ENCODE measurements at places on chromosomes 16 and 17.

GRCh38 chr17:64106918-64107317 lies 23.0 kb downstream of the ERN1 start:
- no peak for ATAC-seq

DNA sequence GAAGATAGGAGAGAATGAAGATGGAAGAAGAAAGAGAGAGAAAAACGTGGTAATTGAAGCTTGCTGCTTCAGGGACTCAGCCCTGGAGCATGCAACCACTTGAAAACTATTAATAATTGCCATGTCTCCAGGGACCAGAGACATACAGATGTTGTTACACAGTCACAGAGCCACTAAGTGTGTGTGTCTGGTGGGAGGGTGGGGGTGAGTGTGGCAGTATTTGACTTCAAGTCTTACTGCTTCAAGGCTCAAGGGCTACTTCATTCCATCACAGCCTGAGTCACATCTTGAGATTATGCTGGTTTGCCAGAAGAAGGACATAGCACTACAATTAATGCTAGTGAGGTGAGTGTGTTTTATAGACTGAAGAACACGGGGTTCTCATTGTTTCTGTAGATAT lies 202.2 kb downstream of the CDH8 start:
- ATAC-seq, result no peak

- no peak for ATAC-seq
Measured at GRCh38 chr17:6195123-6195522, 124.9 kb downstream of the WSCD1 start.

- ATAC-seq, result no peak
Measured at GRCh38 chr17:74541176-74542111, 4.5 kb downstream of the CD300C start.

DNA sequence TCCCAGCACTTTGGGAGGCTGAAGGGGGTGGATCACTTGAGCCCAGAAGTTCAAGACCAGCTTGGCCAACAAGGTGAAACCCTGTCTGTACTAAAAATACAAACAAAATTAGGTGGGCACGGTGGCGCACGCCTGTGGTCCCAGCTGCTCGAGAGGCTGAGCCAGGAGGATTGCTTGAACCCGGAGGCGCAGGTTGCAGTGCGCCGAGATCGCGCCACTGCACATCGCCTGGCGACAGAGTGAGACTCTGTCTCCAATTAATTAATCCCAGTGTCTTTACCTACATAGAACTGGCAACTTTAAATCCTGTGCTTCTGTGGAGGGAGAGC lies 1.5 kb upstream of the ELOB start:
- no peak for ATAC-seq

DNA sequence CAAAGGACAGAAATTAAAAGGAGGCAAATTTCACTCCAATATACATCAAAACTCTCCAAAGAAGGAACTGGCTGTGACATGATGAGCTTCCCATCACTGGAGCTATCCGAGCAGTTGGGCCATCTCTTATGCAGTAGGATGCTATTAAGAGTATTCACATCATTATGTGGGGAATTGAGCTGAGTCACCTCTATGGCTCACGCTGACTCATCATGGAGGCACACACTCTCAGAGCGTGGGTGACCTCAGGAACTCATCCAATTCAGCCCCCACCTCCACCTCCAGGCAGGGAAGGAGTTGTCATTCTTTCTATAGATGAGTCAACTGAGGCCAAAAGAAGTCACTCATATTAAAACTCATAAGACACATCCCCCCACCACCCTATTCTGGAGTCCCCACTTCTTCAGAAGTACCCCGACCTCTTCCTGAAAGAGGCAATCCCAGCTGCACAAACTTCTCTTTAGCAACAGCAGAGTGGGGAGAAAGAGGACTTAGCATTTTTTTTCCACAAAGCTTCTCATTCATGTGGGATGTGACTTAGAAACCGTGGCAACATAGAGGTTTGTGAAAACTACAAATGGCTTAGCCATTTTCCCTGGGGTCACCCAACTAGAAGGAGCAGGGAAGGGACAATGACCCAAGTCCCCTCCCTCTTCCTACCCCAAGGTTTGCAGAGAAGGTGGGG lies 32.5 kb downstream of the ABCC12 start:
- ATAC-seq, result peak; percentile 95

GRCh38 chr16:57918444-57918843 lies 52.5 kb downstream of the CNGB1 start:
- no peak for ATAC-seq

DNA sequence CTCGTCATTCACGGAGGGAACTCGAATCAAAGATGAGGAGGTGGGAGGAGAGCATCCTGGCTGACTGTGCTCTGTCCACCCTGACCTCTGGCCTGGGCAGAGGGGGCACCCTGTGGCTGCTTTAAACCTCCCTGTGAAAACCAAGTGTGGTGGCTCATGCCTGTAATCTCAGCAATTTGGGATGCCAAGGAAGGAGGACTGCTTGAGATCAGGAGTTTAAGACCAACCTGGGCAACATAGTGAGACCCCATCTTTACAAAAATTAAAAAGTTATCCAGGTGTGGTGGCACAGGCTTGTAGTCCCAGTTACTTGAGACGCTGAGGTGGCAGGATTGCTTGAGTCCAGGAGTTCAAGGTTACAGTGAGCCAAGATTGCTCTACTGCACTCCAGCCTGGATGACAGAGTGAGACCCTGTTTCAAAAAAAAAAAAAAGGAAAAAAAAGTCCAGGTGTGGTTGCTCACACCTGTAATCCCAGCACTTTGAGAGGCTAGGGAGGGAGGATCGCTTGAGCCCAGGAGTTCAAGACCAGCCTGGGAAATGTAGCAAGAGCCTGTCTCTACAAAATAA lies 5.8 kb upstream of the CDK3 start:
- no peak for ATAC-seq

GRCh38 chr16:81277541-81278080 lies 37.2 kb upstream of the GAN start:
- no peak for ATAC-seq
